ENCODE measurements at places on chromosomes 12 and 14.
A peak's percentile ranks its signal among the peaks of the same experiment; 100 is the strongest.

- H3K4me1 ChIP-seq: peaks cover 5% of the 10 kb centered on the region
- H3K4me3 ChIP-seq: no peak overlapping the region
- H3K27ac ChIP-seq: no peak overlapping the region
- H3K36me3 ChIP-seq: no peaks in the 10 kb centered on the region
- no peaks in the 10 kb centered on the region for H3K27me3 ChIP-seq
- no peak for DNase-seq
These were observed 10.2 kb downstream of the HEATR5A start for GRCh38 chr14:31410048-31410650.

- peaks cover 31% of the 10 kb centered on the region for H3K4me1 ChIP-seq
- DNase-seq: peak; percentile 9
- H3K27ac ChIP-seq: no peak overlapping the region
- peaks cover 20% of the 10 kb centered on the region for H3K27me3 ChIP-seq
These were observed 133.1 kb upstream of the SFSWAP start for GRCh38 chr12:131577766-131578165.

GRCh38 chr14:89093083-89093730 lies 268.8 kb downstream of the TTC8 start:
- H3K36me3 ChIP-seq: peaks cover 9% of the 10 kb centered on the region
- peaks cover 1% of the 10 kb centered on the region for H3K27me3 ChIP-seq
- no peak overlapping the region for H3K4me3 ChIP-seq
- no peak for DNase-seq

DNA sequence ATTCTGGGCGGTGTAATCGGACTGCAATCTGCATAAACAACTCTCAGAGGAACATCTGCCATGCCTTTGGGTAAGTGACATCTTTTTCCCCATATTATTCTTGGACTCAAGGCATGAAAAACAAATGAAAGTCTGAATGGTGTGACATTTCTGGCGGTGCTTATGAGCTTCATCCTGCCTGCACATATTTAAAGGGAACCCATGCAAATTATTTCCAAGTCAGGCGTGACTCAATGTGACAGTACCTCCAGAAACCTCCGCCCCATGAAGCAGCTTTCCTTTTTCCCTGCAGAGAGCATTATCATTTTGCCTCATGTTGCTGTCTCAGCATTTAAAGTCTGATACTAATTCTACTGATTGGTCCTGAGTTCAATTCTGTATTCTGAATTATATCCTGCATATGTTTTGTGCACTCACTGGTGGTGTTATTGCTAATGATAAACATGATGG lies 585.4 kb downstream of the SNAPC1 start:
- H3K27ac ChIP-seq: no peak overlapping the region
- no peak overlapping the region for H3K4me3 ChIP-seq
- DNase-seq: no peak
- peaks cover 4% of the 10 kb centered on the region for H3K36me3 ChIP-seq

GRCh38 chr14:102078831-102079699 lies 7.8 kb downstream of the HSP90AA1 start:
- H3K36me3 ChIP-seq: peaks cover 8% of the 10 kb centered on the region
- no peak for DNase-seq
- H3K27ac ChIP-seq: peak overlapping the region; percentile 20

Measured in glutamatergic neuron (in vitro differentiated cells).